NCI-H1436 treated with DMSO at 0.1 percent for 48 hours (cell line): ENCODE measurements at places on chromosomes 4 and X.

DNA sequence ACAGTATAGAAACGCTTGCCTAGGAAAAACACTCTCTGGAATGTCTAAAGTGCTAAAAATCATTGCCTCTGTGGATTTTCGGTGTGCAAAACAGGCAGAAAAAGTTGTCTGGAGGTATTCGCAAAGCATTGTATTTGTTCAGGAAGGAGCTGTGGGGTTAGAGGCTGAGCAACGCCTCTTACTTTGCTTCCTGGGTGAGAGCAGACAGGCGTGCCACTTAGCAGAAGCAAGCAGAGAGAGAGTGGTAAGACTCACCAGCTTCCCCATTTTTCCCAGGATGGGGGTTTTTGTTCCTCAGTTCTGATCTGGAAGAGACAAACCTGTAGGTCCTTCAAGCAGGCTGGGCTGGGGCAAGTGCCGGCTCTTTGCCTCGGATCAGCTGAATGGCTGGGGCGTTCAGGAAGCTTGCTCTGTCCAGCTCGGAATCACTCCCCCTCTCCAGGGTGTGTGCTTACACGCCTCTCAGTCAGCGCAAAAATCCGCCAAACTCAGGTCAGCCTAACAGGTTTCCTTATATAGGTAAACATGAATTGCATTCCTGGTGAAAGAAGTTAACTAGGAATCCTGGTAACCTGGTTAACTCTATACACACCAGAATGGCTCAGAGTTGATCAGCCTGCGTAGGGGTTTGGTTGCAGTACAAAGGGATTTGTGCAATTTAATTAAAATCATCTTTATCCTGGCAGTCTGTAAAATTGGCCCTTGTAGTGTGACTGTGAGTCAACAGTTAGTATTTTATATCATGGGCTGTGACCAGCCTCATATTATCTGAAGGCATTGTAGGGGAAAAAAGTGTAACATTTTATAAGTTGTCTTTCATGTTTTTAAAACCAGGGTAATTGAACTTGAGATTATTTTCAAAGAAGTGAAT, 213.1 kb upstream of the MID1 start:
- DNase-seq: no peak

DNA sequence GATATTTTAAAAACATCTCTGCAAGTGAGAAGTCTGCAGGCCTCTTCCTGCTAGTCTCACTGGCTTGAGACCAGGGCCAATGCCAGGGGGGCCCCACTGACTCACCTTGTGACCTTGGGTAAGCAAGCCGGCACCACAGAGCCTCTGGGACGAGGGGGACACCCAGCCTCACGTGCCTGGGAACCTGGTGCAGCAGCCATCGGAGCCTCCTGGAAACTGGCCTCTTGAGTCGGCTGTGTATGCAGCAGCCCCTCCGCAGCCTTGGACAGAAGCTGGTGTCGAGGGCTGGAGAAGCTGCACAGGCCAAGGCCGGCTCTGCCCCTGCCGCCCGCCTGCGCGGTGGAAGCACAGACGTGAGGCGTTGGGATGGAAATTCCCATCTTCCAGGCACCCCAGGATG, 8.7 kb downstream of the TADA2B start:
- no peak for DNase-seq

DNA sequence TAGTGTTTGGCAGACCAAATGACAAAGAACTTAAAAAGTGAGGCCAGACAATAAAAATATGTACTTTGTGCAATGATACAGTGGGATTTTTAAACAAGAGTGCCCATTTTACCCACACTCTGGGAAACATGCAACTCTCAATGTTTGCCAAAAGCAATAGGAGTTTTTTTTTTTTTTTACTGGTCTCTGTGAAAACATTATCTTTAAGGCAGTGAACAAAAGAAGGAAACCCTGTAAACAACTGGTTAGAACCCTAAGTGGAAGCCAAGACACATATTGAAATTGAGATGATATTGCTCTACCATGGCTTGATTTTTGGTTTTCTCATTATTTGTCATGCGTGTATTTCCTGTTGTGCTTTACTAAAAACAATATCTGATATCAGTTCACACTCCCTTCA, 67.2 kb upstream of the PPP3CA start:
- no peak for DNase-seq

DNA sequence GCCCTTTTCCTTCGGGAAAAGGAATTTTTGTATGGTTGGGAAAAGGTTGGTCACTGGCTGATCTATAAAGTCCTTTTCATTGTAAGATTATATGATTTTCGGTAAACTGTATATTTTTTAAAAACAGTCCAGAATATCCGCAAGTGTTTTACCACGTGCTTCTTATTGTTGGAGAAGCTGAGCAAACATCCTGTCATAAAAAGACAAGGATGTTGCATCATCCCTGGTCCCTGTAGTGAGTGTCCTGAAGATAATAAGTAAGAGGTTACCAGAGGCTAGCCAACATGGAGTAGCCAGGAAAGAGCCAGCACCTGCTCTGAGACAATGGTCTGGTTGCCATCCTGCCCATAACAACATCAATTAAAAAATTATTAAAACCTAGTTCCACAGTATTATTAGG, 5.1 kb downstream of the CXCL9 start:
- DNase-seq: no peak

DNA sequence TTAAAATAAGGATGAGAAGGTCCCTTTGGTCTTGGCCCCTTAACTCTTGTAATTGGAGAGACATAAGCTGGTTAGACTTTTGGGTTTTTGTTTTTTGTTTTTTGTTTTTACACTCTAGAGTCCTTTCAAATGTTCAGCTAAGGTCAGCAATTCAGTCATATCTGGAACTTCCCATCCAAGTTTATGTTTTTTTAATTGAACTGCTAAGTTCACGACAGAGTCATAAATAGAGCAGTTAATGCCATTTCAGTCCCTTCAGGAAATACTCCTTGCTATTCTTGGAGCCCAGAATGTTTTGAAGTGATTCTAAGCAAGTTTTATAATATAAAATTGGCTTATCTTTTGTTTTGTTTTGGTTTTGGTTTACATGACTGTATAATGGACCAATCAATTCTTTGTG, 329.4 kb upstream of the PABPC4L start:
- no peak for DNase-seq

DNA sequence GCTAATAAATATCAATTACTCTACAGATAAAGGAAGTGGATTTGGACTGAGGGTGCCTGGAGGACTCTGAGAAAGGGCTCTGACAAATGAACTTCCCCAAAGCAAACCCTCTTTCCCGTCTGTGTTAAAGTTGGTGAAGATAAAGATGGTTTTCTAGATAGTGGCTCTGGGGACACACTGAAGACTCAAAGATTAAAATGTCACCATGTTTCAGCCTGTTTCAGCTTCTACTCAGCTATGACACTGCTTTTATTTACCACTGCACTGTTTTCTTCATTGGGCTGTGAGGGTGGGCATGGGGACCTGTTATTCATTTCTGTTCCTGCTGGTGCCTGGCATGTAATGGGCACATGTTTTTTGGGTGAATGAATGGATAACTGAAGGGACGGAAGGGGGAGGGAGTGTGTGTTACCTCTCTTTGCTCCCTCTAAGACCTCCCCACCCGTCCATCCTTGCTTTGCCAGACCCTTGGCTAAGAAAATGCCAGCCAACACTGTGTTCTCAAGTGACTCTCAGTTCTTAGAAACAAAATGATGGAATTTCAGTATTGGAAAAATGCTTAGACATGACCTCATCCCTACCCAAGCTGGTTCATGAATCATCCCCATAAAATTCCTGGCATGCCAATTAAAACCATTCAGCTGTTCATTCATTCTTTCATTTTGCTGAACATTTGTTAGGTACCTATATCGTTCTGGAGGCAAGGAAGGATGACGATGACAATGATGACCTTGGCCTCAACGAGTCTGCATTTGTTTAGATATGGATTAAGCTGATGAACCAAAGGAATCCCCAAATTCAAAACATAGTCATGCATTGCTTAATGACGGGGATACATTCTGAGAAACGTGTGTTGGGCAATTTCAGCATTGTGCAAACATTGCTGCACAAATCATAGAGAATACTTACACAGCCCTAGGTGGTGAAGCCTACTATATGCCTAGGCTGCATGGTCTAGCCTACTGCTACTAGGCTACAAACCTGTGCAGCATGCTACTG, 13.4 kb upstream of the STK32B start:
- no peak for DNase-seq

DNA sequence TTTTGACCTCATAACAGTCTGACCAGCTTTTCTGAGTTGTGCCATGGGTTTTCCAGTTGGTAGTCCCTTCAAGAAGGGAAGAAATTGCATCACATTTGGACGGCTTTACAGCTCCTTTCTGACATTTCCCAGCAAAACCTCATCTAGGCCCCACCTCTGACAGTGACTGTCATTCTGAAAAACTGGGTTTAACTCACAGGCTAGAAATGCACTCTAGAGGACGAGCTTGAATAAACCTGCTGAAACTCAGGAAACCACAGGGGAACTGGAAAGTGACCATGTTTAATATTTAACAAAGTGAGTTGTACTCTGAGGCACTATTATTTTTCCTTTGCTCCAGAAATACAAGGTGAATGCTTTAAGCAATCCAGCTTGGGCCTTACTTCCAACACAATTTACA, 434.3 kb upstream of the RASGEF1B start:
- DNase-seq: no peak

GRCh38 chr4:93030670-93031069, 726.9 kb downstream of the GRID2 start:
- DNase-seq: no peak

DNA sequence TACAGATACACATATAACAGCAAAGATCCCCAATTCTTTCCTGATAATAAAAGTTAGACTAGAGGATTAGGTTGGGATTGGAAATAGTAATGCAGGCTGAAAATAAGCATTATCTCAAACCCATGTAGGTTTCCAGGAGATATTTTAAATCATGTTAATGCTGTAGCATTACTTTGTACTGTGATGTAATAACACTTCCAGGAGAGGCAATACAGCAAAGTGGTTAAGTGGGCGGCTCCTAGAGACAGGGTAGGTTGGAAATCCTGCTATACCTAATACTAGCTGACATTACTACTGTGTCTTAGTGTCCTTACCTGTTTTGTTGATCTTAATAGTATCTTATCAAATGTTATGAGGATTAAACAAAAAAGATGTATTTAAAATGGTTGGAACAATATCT, 9.6 kb downstream of the PAICS start:
- DNase-seq: no peak
